ENCODE measurements at places on chromosomes 2 and 18. TPM values are rescaled to one million over a fixed set of nuclear protein-coding genes. Genes with fewer than 3 reads are reported as not detected.

Gene DSG4
- not detected for total RNA-seq

Gene COLEC11
- 0.57 TPM for total RNA-seq

Gene LDLRAD4
- 3.1 TPM for total RNA-seq

Gene GALNT5
- 26.9 TPM for total RNA-seq

Gene GRB14
- 0.71 TPM for total RNA-seq

Gene TGFA
- total RNA-seq = 0.28 TPM

Gene ELOA2
- total RNA-seq = not detected

Gene EGR4
- total RNA-seq = not detected

Gene ALK
- total RNA-seq = under 0.01 TPM

Gene RIT2
- not detected for total RNA-seq

Gene REG3A
- not detected for total RNA-seq

Gene DSC3
- total RNA-seq = 0.14 TPM

Gene C2orf80
- total RNA-seq = not detected

Gene NTSR2
- not detected for total RNA-seq

Measured in smooth muscle cell of bladder (primary cell).